ENCODE measurements at places on chromosomes 2 and 18.

- DNase-seq = no peak
Observed at GRCh38 chr18:77111951-77112746, 20.4 kb downstream of the MBP start.

- DNase-seq = no peak
Observed at GRCh38 chr2:42286268-42286946, 74.6 kb downstream of the COX7A2L start.

DNA sequence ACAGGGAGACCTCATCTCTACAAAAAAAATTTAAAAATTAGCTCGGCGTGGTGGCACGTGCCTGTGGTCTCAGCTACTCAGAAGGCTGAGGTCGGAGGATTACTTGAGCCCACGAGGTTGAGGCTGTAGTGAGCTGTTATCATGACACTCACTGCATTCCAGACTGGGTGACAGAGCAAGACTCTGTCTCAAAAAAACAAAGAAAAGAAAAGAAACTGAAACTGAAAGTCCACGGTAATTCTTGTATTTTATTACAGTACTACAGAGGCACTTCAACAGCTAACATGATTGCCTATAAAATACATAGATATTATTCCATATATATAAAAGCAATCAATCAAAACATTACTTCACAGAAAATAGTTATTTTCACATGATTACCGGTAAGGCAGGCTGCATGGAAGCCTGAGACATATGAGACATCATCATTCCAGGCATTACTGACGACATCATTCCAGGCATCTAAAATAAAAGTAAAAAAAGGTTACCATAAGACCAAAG lies 23.1 kb downstream of the PRPF40A start:
- no peak for DNase-seq

GRCh38 chr18:1982056-1982455 lies 589.2 kb downstream of the METTL4 start:
- DNase-seq = no peak

- DNase-seq = no peak
Observed at GRCh38 chr2:12727065-12727464, 10.3 kb downstream of the TRIB2 start.

- no peak for DNase-seq
Observed at GRCh38 chr2:68341062-68341329, 21.2 kb upstream of the CNRIP1 start.

DNA sequence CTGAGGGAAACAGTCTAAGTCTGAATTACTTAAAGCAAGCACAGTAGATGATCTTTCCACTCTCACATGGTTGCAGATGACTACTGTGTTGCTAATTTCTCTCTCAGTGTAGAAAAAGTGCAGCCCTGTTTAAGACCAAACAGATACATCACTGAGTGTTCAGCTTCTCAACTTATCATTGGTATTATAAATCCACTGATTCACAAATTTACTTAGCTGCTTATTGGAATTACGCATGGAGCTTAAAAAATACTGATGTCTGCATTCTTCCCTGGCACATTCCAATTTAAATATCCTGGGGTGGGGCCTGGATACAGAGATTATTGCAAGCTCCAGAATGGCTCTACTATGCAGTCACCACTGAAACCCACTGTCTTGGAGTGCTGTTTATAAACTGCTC lies 411.2 kb downstream of the RND3 start:
- DNase-seq = no peak

GRCh38 chr18:79738041-79738461 lies 58.4 kb downstream of the CTDP1 start:
- no peak for DNase-seq

DNA sequence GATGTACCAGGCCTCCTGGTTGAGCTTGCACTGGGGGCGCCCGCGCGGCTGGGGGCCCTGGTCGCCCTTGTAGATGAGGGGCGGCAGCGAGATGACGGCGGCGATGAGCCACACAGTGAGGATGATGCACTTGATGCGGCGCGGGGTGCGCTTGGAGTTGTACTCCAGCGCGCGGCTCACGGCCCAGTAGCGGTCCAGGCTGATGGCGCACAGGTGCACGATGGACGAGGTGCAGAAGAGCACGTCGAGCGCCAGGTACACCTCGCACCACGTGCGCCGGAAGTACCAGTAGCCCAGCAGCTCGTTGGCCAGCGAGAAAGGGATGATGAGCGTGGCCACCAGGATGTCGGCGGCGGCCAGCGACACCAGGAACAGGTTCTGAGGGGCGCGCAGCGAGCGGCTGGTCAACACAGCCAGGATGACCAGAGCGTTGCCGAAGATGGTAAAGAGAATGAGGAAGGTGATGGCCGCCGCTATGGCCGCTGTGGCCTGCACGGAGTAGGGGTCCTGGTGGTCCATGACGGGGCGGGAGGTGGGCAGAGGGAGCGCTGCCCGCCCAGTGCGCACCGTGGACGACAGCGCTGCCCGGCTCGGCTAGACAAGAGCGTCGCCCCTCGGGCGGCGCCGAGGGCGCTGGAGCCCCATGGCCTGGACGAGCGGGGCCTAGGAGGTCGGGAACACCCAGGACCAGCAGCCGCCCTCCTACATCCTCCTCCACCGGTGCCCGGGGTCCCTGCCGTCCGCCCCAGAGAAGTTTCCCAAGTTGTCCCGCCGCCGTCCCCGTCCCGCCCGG lies 544 bp downstream of the ADRA2B start:
- DNase-seq = no peak

GRCh38 chr2:8413589-8414135 lies 268.2 kb upstream of the ID2 start:
- DNase-seq = no peak

DNA sequence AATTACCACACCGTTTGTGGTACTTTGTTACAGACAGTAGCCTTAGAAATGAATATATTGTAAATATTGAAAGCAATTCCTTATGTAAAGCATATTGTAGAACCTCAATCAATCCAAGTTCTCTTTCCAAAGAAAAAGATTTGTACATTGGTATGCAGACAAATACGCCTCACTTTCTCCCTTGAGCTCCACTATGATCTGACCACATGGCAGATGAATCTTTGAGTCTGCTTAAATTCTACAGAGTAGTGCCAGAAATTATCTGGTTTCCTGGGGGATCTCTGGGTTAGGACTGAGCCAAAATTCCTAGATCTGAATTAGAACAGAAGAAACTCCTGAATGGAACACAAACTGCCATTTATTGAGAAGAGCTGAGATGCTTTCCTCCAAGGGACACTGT lies 99.0 kb downstream of the CPO start:
- DNase-seq = no peak

DNA sequence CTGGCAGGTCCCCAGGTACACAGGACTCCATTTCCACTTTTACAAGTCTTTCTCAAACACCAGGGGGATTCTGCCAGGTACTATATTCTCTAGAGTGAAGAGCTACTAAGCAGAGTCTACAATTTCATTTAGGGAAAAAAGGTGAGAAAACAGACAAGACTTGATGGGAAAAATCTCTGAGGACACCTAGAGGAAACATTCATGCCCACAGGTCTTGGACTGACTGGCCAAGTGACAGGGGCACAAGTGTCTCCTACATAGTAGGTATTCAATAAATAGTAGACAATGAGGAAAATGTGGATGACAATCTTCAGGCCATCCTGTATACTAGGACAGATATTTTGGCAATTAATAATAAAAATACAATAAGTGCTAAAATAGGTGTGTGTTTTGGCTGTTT lies 228.6 kb downstream of the CLIP4 start:
- DNase-seq = no peak

DNA sequence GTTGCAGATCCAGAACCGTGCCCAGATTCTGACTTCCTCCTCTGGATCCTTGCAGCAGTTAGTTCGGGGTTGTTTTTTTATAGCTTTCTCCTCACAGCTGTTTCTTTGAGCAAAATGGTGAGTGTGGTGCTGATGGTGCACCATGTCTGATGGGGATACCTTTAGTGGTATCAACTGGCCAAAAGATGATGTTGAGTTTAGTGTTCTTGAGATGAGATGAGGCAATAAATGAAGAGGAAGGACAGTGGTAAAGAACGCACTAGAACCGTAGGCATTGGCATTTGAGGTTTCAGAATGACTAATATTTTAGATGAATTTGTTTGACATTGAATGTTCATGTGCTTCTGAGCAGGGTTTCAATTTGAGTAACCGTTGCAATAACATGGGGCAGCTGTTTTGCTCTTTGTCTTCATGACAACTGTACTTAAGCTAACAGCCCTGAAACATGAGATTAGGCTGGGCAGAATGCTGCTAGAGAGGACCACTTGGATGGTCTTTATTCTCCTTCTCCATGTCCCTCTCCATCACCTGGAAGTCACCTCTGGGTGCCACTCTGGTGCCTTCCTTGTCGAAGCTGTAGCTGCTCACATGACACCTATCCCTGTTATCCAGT lies 3.9 kb downstream of the CTLA4 start:
- no peak for DNase-seq

DNA sequence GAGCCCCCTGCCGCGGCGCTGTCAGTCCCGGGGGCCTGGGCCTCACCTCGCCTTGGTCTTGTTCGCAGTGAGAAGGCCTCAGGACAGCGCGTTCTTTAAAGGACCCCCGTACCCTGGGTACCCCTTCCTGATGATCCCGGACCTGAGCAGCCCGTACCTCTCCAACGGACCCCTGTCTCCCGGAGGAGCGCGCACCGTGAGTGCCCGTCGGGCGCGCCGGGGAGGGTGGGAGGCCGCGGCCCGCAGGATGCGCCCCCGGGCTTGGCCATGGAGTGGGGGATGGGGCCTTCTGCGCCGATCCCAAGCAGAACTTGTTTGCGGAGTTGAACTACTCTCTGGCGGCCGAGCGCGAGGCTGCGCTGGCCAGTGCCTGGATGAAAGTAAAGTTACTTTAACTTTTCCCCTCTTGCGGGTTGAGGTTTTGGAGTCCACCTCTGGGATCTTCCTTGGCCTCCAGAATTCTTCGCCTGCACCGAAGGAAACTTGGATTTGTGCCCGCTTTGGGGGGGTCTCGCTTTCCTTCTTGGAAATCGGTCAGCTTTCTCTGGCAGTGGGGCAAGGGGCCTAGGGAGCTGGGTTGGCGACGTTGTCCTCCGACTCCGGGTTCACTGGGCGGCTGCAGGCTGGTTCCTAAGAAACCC lies 1.2 kb downstream of the TCF7L1 start:
- no peak for DNase-seq

GRCh38 chr2:161136696-161137324 lies 23.4 kb upstream of the TANK start:
- no peak for DNase-seq

- no peak for DNase-seq
Observed at GRCh38 chr18:33181016-33181415, 259.5 kb downstream of the CCDC178 start.

- DNase-seq = no peak
Observed at GRCh38 chr18:54880395-54881105, 52.3 kb downstream of the RAB27B start.

DNA sequence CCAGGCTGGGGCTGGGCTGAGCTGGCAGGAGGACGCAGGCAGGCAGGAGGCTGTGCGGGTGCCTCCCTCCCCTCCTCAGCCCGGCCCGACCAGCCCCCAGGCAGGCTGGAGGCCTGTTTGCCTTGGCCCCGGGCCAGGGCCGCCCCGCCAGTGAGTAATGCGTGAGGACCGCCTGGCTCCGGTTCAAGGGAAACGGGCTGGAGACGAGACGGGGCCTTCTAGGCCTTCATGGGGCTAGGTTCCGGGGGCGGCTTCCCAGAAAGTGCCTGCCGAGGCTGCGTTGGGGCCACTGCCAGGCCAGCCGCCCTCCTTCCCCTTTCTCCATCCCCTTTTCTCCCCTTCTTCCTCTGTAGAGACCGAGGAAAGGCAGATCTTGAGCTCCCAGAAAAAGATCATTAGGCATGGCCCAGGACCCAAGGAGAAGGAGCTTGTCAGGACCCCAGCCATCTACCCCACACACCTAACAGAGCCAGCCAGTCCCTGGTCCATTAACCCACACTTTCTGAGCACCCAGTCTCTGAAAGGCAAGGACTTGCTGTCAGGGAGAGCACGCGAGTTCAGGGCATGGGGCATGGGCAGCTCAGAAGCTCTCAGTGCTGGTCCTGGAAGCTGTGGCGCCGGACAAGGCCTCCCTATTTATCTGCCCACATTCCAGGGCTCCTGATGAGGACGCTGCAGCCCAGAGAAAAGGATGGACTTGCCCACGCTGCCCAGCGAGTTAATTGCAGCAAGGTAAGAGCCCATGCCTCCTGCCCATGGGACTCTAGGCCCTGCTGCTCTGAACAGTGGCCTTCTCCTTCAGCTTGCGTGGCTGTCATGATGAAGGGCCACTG lies 48.5 kb downstream of the SMAD7 start:
- no peak for DNase-seq

- no peak for DNase-seq
Observed at GRCh38 chr18:59038295-59039039, 101.2 kb upstream of the SEC11C start.

- no peak for DNase-seq
Observed at GRCh38 chr18:22872900-22873537, 60.1 kb upstream of the RBBP8 start.

- DNase-seq = no peak
Observed at GRCh38 chr2:108936076-108936864, 52.8 kb downstream of the EDAR start.

- no peak for DNase-seq
Observed at GRCh38 chr2:9802576-9802993, 40.7 kb upstream of the TAF1B start.

GRCh38 chr18:69109686-69110085 lies 291.0 kb upstream of the DOK6 start:
- no peak for DNase-seq

- DNase-seq = no peak
Observed at GRCh38 chr2:152453129-152453911, 118.3 kb downstream of the FMNL2 start.

DNA sequence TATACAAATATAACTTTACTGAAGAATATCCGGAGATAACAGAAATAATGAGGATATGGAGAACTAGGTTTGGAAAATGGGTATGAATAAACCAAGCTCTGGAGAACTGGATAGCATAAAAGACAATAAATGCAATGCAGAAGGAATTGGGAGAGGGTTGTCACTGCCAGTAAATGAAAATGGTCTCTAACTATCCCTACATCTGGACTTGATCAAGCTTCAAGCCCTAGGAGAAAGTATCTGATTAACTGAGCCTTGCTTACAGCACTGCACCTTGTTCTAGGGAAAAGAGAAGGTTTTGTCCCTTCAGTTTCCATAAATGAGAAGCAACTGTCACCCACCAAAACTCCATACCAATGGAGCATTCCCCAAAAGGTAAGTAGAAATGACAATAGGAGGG lies 514.6 kb upstream of the ZEB2 start:
- no peak for DNase-seq

GRCh38 chr2:161709428-161709827 lies 85.2 kb downstream of the SLC4A10 start:
- no peak for DNase-seq
